ENCODE measurements at places on chromosomes 7 and 10. TPM values are rescaled to one million over a fixed set of nuclear protein-coding genes. Genes with fewer than 3 reads are reported as not detected.

GRCh38 chr10:83991986-83992753 is 147.1 kb upstream of the GHITM start:
- peak; percentile 66 for DNase-seq
- peaks cover 3% of the 10 kb centered on the region for H3K4me1 ChIP-seq
- no peaks in the 10 kb centered on the region for H3K36me3 ChIP-seq
- no peaks in the 10 kb centered on the region for H3K27me3 ChIP-seq
- H3K27ac ChIP-seq: 0 out of 2 replicates have a peak overlapping the region, but pooled peaks have one; percentile 51

ASZ1 gene
- total RNA-seq: not detected

PARD3 gene
- 51.8 TPM for total RNA-seq

ANKRD1 gene
- not detected for total RNA-seq

DNA sequence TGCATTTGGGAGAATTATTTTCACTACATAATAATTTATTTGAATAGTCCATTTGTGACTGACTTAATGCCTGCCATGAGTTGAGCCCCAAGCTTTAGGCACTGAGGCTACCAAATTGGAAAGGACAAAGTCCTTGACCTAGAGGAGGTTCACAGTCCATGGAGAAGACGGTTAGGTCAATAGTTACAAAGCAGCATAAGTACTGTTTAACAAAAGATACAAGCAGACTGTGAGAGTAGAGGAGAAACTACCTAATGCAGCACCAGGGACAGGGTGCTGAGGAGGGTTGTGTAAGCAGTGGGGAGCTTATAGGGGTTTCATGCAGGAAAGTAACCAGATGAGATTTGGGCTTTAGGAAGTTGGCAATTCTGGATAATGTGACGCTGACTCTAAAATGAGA is 139.2 kb downstream of the LCOR start:
- no peaks in the 10 kb centered on the region for H3K36me3 ChIP-seq
- H3K27me3 ChIP-seq: no peaks in the 10 kb centered on the region
- no peak overlapping the region for H3K4me3 ChIP-seq
- peaks cover 8% of the 10 kb centered on the region for H3K4me1 ChIP-seq

DNA sequence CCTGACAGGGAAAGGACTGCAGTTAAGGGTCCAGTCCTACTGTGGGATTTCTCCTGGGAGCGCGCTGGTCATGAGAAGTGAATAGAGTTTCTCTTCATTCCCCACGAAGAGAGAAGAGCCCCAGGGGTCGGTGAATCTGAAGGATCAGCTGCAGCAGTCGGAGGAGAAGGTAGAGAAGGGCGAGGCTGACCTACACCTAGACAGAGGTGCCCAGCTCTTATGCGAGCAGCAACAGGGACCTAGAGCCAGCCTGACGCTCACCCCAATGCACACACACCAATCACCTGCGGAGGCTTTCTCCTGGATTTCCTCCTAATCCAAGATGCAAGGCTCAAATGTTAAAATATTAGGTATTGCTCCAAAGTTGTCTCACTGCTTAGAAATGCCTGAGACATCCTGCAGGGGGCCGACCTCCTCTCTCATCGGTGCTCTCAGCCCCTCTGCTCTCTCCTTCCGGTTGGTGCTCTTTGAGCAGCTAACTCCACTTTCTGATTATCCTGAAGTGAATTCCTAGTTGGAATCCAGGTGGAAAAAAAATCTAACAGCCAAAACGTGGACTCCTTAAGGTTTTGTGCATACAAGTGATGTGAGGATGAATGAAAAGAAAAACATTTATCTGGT is 176.4 kb downstream of the AHR start:
- no peak overlapping the region for H3K27ac ChIP-seq
- H3K27me3 ChIP-seq: no peaks in the 10 kb centered on the region
- H3K36me3 ChIP-seq: peaks cover 3% of the 10 kb centered on the region
- peak; percentile 38 for DNase-seq

WNT16 gene
- total RNA-seq: 0.53 TPM

- no peak for DNase-seq
- no peaks in the 10 kb centered on the region for H3K27me3 ChIP-seq
- peaks cover 6% of the 10 kb centered on the region for H3K4me1 ChIP-seq
- H3K4me3 ChIP-seq: no peak overlapping the region
- H3K36me3 ChIP-seq: no peaks in the 10 kb centered on the region
- H3K27ac ChIP-seq: no peak overlapping the region
Observed at GRCh38 chr7:28815369-28815927, 142.7 kb downstream of the TRIL start.

GRCh38 chr7:70143075-70144044 is 545.1 kb downstream of the AUTS2 start:
- H3K27me3 ChIP-seq: no peaks in the 10 kb centered on the region
- H3K27ac ChIP-seq: no peak overlapping the region
- no peaks in the 10 kb centered on the region for H3K36me3 ChIP-seq
- no peak for DNase-seq

- peaks cover 16% of the 10 kb centered on the region for H3K36me3 ChIP-seq
- H3K4me1 ChIP-seq: peaks cover 46% of the 10 kb centered on the region
- H3K27me3 ChIP-seq: no peaks in the 10 kb centered on the region
- H3K4me3 ChIP-seq: no peak overlapping the region
Observed at GRCh38 chr7:102089175-102090098, 197.2 kb upstream of the SH2B2 start.

DNA sequence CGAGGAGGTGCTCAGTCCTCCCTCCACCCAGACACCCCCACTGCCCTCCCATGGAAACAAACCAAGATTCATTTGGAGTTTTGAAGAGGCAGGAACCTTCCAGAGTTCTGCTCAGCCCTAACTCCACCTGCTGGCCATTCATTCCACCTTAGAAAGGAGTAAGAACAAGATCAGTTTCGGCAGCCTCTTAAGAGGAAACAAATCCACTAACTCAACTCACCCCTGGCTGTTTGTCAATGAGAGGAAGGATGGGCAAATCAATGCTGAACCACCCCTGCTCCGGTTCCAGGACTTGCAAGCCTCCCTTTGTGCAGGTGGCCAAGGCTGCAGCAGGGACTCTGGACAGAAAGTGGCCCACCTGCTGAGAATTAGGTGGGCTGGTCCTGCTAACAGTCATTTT is 26.2 kb downstream of the CCDC3 start:
- no peak overlapping the region for H3K4me3 ChIP-seq
- H3K4me1 ChIP-seq: peaks cover 6% of the 10 kb centered on the region
- no peaks in the 10 kb centered on the region for H3K36me3 ChIP-seq

PHKG1 gene
- total RNA-seq: not detected

- no peak overlapping the region for H3K27ac ChIP-seq
- no peak for DNase-seq
- H3K4me3 ChIP-seq: no peak overlapping the region
- no peaks in the 10 kb centered on the region for H3K36me3 ChIP-seq
- no peaks in the 10 kb centered on the region for H3K4me1 ChIP-seq
- no peaks in the 10 kb centered on the region for H3K27me3 ChIP-seq
Observed at GRCh38 chr10:16509996-16510395, 11.7 kb downstream of the C1QL3 start.

SAP25 gene
- 9.7 TPM for total RNA-seq

DNA sequence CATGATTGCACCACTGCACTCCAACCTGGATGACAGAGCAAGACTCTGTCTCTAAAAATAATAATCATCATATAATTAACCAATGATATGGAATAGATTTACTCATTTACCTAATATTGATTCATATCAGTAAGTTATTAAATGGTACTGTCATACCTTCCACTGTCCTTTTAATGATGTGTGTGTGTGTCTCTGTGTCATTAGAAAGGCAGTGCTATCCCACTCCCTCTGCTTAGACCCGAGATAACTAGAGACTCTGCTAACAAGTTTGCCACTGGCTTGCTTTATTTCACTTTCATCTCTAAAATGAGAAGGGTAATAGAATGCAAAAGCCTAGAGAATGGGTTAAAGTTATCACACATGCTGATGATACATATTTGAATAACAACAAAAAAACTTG is 21.1 kb downstream of the MCM10 start:
- no peaks in the 10 kb centered on the region for H3K4me1 ChIP-seq
- no peak for DNase-seq
- H3K27ac ChIP-seq: no peak overlapping the region

KLLN gene
- 0.52 TPM for total RNA-seq

DNA sequence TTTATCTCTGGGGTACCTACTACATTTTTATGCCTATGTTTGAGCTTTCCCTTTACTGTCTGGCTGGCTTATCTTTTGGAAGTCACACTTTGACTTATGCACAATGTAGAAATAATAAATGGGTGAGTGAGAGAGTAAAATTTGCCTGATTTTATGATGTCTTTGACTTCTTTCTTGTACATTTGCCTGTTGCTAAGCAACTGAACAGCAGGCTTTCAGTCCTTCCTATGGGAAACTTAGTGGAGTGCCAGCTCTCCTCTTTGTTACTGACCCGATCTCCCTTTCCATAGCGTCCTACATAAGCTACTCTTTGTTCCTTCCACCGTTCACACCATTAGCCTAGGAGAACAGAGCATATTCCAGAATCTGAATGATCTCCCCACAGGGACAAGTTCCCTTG is 4.2 kb downstream of the TAS2R60 start:
- no peak for DNase-seq
- H3K4me3 ChIP-seq: no peak overlapping the region
- no peaks in the 10 kb centered on the region for H3K27me3 ChIP-seq
- no peaks in the 10 kb centered on the region for H3K36me3 ChIP-seq
- H3K4me1 ChIP-seq: no peaks in the 10 kb centered on the region

DNA sequence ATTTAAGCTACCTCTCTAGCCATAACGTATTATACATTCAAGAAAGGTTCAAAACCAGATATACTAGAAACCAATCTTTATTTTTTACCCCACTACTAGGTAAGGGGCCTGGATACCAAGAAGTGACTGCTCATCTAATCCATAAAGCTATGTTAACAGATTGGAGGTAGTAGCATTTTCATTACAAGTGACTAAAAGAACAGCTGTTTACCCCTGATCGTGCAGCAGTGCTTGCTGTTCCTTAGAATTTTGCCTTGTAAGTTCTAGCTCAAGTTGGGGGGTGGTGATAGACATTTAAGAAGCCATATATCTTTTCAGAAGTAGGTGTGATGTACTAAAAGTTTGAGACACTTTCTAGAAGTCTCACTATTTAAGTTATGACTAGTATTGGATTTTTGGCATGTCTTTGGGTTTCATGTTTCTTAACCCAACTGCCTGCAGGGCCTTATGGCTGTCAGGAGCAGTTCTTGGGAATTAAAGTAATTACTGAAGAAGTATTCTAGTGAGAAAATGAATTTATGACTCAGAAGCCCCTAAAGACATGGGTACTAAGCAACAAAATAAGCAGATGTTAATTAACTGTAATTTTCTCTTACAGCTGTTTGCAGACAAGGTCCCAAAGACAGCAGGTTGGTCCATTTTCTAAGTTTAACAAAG is 2.3 kb downstream of the PPIA start:
- H3K4me3 ChIP-seq: peak overlapping the region; percentile 100
- H3K36me3 ChIP-seq: peaks cover 62% of the 10 kb centered on the region
- H3K27me3 ChIP-seq: no peaks in the 10 kb centered on the region
- peaks cover 18% of the 10 kb centered on the region for H3K4me1 ChIP-seq

- H3K27ac ChIP-seq: peak overlapping the region; percentile 7
- DNase-seq: no peak
- H3K36me3 ChIP-seq: peaks cover 35% of the 10 kb centered on the region
- H3K4me1 ChIP-seq: no peaks in the 10 kb centered on the region
Observed at GRCh38 chr10:5902511-5903274, 12.7 kb downstream of the FBH1 start.

PTEN gene
- 54.2 TPM for total RNA-seq

GRCh38 chr10:107718864-107719263 is 554.4 kb upstream of the SORCS1 start:
- H3K4me1 ChIP-seq: no peaks in the 10 kb centered on the region
- DNase-seq: no peak
- H3K4me3 ChIP-seq: no peak overlapping the region
- no peaks in the 10 kb centered on the region for H3K27me3 ChIP-seq

GRCh38 chr7:22419488-22419887 is 62.5 kb upstream of the RAPGEF5 start:
- no peaks in the 10 kb centered on the region for H3K27me3 ChIP-seq
- no peak overlapping the region for H3K27ac ChIP-seq

DNA sequence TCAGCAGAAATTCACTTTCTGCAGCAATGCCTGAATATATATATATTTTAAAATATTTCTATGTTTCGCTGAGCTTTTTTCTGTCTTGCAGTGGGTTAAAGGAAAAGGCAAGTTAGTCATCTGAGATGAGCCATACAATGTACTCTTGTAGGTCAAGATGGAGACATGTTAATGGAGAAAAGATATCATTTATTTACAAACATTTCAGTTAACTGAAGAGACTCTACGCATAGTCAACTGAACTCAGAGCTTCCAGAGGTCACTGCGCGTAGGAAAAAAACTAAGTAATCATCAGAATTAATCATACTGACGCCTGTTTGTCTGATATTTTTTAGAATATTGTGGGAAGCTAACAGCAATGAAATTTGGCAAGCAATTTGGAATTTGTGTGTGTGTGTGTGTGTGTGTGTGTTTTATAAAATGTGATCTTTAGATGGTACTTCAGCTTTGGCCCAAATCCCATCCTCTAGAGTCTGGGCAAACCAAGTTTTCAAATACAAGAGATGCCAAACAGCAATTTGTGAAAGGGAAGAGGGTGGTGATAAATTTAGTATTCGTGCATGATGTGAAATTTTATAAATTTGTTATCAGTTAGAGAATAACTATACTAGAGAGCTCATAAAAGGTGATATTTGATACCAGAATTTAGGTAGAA is 193.9 kb upstream of the AGR3 start:
- no peaks in the 10 kb centered on the region for H3K27me3 ChIP-seq
- no peak overlapping the region for H3K27ac ChIP-seq
- H3K4me3 ChIP-seq: no peak overlapping the region
- no peak for DNase-seq
- no peaks in the 10 kb centered on the region for H3K36me3 ChIP-seq
- no peaks in the 10 kb centered on the region for H3K4me1 ChIP-seq

DNA sequence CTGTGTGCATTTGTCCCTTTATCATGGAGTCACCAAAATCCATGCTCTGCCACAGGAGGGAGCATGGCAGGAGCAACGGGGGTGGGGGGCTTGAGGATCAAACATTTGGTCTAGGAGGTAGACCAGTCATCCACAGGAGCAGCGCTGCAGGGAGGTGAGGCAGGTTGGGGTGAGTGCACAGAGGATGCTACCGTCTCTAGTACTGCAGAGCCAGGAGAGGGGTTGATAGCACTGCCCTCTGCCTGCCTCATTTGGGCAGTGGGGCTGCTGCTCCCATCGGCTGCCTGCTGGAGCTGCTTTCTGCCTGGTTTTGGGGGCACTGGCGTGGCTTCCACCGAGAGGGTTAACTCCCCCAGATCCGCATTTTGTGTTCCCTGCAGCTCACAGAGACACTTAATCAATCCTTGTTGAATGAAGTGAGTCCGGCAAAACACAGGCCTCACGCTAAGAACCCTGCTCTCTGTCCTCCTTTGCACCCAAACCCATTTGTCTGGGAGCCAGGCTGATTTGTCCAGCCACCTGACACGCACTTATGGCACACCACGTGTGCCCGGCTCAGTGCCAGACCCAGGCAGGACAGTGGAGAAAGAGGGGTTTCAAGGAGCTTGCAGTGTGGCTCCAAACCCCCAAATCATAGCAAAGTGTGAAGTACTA is 527.1 kb upstream of the FOXK1 start:
- no peaks in the 10 kb centered on the region for H3K36me3 ChIP-seq
- no peaks in the 10 kb centered on the region for H3K4me1 ChIP-seq
- H3K27me3 ChIP-seq: no peaks in the 10 kb centered on the region
- no peak overlapping the region for H3K27ac ChIP-seq

HECW1 gene
- 5.4 TPM for total RNA-seq

Data from WTC11 (cell line).